NCI-H524 treated with DMSO at 0.1 percent for 48 hours (cell line): ENCODE measurements at places on chromosomes 5 and 9.

- no peak for DNase-seq
These were observed 5.7 kb downstream of the NKD2 start for GRCh38 chr5:1014346-1014745.

DNA sequence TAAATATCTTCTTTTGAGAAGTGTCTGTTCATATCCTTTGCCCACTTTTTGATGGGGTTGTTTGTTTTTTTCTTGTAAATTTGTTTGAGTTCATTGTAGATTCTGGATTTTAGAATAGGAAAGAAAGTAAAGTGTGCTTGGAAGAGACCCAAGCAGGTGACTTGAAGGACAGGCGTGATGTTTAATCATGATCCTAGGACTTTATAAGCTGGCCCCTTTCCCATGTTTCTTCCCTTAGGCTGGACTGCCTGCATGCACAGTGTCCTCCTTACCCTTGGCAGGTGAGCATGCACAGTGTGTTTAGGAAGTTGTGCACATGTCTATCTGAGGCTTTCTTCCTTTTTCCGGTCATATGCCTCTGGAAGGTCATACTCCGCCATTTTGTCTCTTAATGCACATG is 61.3 kb downstream of the ISOC1 start:
- DNase-seq = no peak

- no peak for DNase-seq
These were observed 30.4 kb upstream of the LTC4S start for GRCh38 chr5:179763215-179763945.

GRCh38 chr9:117744369-117744768 is 40.2 kb downstream of the TLR4 start:
- no peak for DNase-seq

GRCh38 chr5:68499987-68500386 is 284.4 kb downstream of the PIK3R1 start:
- DNase-seq = no peak

DNA sequence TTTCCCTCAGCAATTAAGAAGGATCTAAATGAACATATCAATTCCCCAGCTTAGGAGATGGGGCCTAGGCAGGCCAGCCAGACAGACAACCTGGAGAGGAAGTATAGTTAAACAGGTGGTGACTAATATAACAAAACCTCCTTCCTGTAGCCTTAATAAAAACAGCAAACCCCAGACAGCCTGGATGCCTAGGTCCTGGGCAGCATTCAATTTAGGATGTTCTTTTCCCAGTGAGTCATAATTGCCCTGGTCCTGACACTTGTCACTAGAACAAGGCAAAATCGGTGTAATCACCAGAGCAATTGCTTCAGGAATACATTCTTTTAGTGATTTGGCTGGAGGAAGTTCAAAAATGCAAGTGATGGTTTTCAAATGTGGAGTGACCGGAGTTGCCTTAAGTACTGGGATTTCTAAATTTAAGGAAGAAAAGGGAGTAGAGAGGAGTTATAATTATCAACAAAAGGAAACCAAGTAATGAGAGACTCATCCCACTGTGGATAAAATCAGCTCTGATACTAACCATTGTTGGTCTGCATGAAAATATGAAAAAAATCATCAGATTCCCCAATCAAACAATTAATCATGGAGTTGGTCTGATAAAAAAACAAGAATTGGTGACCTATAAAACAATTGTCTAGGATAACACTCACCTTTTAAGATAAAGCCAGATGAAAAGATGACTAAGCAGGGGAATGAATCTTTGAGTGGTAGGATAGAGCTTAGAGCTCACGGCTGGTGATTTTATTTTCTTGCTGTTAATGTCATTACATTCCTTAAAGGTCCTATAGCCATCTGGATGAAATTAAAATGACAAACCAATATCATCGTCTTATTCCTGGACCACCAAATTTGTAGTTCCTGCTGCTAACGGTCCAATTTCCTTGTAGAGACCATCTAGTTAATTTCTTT is 39.0 kb upstream of the TARS1 start:
- DNase-seq = no peak

GRCh38 chr5:132952829-132953228 is 10.6 kb downstream of the AFF4 start:
- DNase-seq = no peak

DNA sequence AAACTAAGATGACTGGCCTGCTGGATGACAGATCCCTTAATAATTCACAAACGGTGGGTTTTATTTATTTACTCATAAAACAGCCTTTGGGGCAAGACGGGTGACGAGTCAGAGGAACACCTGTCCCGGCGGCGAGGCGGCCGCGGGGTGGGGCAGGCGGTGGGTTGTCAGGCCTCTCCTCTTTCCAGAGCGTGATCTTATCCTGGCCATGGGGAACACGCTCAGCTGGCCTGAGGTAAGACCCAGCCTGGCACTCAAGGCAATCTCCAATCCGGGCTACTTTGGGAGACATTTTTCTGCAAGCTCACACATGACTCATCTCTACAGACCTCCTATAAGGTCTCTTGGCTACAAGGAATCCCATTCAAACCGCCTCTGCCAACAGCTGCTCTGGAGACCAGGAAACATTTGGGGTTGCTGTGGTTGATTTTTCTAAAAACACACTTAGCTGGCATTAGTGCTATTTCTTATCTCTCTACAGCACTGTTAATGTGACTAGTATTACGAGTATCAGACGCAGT is 6.3 kb downstream of the RAPGEF1 start:
- peak; percentile 60 for DNase-seq

GRCh38 chr5:109652096-109652495 is 37.6 kb upstream of the MAN2A1 start:
- no peak for DNase-seq

- DNase-seq = no peak
These were observed 1.5 kb upstream of the ZNF367 start for GRCh38 chr9:96419691-96419969.

DNA sequence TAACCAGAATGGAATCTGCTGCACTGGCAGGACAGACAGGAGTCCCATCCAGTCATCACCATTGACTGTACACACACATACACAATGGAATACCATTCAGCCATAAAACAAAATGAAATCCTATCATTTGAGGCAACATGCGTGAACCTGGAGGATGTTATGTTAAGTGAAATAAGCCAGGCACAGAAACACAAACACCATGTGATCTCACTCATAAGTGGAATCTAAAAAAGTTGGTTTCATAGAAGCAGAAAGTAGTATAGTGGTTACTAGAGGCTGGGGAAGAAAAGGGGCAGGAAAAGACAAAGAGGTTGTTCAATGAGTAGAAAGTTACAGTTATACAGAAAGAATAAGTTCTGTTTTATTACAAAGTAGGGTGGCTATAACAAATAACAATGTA is 884.0 kb upstream of the ACO1 start:
- no peak for DNase-seq

DNA sequence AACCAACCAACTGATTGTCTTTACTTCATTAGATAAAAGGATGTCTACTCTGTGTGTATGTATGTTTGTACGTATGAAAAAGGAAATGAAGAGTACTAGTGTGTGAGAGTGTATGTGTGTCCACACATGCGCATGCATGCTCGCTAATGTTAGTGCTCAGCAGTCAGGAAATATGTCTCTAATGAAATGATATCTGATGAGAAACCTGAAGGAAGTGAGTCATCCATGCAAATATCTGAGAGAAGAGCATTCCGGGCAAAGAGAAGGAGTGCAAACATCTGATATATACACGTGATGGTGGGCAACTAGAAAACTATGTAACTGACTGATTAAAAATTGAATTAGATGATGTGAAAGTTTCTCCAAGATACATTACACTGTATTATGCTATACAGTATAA is 29.6 kb upstream of the UGCG start:
- no peak for DNase-seq

GRCh38 chr9:129868023-129868871 is 33.0 kb downstream of the USP20 start:
- no peak for DNase-seq

GRCh38 chr5:14595189-14595588 is 13.6 kb downstream of the OTULINL start:
- no peak for DNase-seq

- no peak for DNase-seq
These were observed 68.4 kb downstream of the ANXA1 start for GRCh38 chr9:73219985-73220626.

- no peak for DNase-seq
These were observed 170.2 kb downstream of the RANBP17 start for GRCh38 chr5:171031977-171032376.

DNA sequence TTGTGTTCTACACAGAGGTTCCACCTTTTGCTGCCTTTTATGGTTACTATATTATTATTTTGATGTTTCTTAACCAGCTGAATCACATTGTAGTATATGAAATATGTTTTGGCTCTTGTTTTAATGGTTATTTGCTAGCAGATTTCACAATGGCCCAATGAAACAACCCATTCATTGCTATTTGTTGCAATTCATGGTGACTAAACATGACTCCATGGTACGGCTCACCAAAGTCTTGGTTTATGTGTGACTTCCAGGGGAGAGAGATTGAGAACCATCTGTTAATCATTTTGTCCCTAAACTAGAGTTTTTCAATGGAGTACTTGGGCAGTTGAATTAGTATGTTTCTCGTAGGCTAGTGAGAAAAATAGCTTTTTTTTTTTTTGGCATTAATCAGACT is 108.4 kb downstream of the GHR start:
- DNase-seq = no peak

DNA sequence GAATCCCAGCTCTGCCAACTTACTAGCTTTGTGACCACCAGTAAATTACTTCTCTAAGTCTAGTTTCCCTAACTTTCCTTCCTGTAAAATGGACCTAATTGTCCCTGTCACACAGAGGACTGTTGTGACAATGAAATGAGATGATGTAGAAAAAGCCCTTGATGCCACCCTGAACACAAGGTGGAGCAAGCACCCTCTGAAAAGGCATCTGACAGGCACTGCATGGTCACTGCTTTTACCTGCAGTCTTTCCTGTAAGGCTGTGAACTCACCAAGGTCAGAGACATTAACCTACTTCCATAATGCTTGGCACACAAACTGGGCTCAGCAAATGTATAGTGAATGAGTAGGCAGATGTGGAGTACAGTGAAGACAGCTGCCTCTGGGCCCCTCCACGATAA is 6.1 kb downstream of the SLC31A2 start:
- DNase-seq = no peak

GRCh38 chr9:68706363-68707201 is 1.5 kb downstream of the PIP5K1B start:
- no peak for DNase-seq

- DNase-seq = no peak
These were observed at the start of gene PDCD1LG2 for GRCh38 chr9:5510360-5510931. TSS of gene PDCD1LG2 (plus strand) at chr9:5510531. CDS start at chr9:5522547, 12,016 bp downstream.

DNA sequence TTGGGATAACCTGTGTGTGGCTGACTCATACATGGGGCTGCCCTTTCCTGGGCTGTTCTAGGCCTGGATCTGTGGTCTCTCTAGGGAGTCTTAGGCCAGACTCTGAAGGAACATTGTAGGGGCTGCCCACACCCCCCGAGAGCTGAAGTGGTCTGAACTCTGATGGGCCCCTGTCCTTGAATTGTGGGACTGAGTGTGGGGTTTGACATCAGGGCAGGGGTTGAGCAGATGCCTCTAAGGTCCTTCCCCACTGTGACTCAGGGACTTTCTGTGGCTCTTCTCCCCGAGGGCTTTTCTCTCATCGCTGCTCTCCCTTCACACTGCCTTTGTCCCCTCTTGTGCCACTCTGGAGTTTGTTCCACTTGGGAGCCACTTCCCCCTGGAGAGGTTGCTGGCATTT is 215.0 kb downstream of the MELK start:
- no peak for DNase-seq

DNA sequence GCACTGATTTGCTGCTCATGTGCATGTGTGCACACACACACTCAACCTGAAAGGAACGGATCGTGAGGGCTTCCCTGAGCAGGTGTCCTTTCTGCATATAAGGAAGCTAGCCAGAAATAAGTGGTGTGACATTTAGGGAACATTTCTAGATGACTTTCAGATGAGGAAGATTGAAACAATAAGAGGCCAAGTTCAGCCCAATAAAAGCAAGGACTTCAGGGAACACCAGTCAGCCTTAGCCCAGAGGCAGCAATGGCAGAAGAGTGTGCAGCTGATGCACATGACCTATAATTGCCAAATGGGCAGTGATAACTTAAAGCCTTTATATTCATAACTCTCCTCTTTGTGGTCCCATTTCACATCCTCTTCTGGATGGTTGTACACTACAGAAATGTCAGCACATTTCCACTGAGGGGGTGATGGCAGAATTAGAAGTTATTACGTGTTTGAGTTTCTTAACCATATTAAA is 255.5 kb downstream of the TRIM32 start:
- no peak for DNase-seq

- DNase-seq = no peak
These were observed 2.6 kb downstream of the ZNF79 start for GRCh38 chr9:127426756-127427155.

DNA sequence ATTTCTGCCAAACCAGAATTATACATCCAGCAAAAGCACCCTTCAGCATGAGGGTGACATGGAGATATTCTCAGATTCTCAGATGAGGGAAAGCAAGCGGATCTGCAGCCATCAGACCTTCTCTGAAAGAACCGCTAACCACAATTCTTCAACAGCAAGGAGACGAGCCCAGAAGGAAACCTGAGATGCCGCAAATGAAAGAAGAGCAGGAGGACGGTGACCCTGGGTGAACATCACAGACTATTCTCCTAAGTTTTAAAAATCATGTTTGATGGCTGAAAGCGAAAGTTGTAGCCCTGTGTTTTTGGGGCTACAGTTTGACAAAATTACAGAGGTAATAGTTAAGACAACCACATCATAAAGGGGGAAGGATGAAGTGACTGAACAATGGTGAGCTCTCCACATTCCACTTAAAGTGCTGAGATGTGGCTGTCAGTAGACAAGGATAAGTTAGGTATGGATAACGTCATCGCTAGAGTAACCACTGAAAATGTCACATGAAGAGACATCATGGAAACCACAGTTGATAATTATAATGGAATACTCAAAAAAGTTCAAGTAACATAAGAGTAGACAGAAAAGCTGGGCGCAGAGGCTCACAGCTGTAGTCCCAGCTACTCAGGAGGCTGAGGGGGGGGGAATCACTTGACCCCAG is 31.5 kb upstream of the NSMF start:
- no peak for DNase-seq

GRCh38 chr5:6082685-6083084 is 295.7 kb downstream of the MED10 start:
- no peak for DNase-seq

- no peak for DNase-seq
These were observed 297.1 kb upstream of the CD180 start for GRCh38 chr5:67493676-67494075.

- no peak for DNase-seq
These were observed 185.4 kb downstream of the CRB2 start for GRCh38 chr9:123541411-123541810.

GRCh38 chr5:126499853-126500342 is 76.7 kb downstream of the GRAMD2B start:
- DNase-seq = no peak
